ENCODE measurements at places on chromosomes 2 and 18. TPM values are rescaled to one million over a fixed set of nuclear protein-coding genes. Genes with fewer than 3 reads are reported as not detected.

DNA sequence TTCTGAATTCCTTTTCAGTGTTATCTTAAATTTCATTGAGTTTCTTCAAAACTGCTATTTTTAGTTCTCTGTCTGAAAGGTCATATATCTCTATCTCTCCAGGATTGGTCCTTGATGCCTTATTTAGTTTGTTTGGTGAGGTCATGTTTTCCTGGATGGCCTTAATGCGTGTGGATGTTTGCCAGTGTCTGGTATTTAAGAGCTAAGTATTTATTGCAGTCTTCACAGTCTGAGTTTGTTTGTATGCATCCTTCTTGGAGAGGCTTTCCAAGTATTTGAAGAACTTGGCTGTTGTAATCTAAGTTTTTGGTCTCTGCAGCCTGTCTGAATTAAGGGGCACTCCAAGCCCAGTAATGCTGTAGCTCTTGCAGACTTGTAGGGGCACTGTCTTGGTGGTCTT, 249.3 kb downstream of the ZNF385B start:
- no peak for DNase-seq

DNA sequence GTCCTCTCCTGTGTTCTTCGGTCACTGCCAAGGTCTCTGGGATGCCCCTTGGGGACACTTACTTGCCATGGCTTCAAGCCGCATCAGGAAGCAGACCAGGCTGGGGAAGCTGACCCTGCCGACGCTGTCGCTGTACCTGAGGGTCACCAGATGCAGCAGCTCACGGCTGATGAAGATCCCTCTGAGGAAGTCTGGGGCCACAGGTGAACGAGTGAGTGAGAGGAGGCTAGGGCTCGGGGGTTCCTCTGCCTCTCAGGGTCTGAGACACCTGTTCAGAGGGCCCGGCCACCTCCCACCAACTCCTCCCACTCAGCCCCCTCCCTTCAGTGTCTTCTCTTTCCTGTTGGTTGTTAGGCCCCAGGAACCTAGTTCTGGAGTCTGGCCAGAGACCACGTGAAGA, 74.9 kb downstream of the CAPN13 start:
- DNase-seq: no peak

DNA sequence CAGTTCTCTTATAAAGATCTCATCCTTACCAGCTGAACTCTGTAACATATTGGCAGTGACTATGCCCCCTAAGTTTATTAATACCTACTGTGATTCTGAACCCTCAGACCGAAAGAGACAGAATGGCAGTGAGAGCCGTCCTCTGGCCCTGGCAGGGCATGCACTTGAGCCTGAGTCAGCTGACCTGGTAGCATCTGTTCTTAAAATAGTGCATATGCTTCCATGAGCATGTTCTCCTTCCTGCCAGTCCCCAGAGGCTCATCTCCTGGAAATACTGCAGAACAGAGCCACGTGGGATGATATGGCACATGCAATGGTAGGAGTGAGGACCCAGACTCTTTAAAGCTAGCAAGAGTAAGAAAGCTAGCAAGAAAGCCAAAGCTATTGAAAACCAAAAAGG, 59.0 kb downstream of the RASGRP3 start:
- DNase-seq: no peak

DNA sequence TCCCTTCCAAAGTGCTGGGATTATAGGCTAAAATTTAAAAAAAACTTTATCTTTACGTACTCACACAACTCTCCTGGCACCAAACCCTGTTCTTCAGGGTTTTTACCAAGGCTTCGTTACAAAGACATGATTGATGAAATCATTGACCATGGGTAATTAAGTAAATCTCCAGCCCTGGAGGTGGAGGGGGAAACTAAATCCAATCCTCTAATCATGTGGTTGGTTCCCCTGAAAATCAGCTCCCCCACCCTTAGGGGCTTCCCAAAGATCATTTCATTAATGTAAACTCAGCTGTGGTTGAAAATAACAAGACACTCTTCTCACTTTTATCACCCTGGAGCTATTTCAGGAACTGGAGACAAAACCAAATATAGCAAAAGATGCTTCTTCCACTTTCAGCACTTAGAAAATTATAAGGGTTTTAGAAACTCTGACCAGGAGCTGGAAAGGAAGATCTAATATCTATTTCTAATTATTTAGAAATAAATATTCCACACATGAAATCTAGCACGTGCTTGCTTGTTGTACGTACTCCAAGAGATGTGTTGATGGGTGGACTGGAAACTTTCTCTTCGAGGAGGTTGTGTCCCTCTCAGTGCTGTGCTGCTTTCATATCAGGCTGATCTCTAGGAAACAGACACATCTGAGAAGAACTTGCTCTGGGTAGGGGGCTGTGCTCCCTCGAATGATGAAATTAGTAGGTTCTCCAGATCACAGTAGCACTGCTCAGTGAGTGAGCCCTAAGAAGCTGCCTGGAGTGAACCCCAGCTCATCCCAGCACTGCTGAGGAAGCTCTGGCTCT, 67.2 kb downstream of the SMAD4 start:
- DNase-seq: no peak

GRCh38 chr18:46377557-46377956, 273.4 kb downstream of the HAUS1 start:
- no peak for DNase-seq

GRCh38 chr2:146821836-146822316, 1023.0 kb upstream of the ACVR2A start:
- DNase-seq: no peak

PIAS2 gene
- 50.7 TPM for total RNA-seq

DSG1 gene
- not detected for total RNA-seq

Measured in WTC11 (cell line).